GM20000 (cell line): ENCODE measurements at places on chromosomes 16 and 17.

GRCh38 chr17:8894673-8895578 is 27.5 kb upstream of the PIK3R6 start:
- DNase-seq: peak; percentile 81

DNA sequence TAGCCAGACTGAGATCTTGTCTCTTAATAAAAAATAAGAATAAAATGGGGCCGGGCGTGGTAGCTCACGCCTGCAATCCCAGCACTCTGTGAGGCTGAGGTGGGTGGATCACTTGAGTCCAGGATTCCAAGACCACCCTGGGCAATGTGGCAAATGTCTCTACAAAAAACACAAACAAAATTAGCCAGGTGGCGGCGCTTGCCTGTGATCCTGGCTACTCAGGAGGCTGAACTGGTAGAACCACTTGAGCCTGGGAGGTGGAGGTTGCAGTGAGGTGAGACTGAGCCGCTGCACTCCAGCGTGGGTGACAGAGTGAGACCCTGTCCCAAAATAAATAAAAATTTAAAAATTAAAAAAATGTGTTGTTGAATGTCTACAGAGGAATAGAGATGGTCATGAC is 2.9 kb upstream of the DEF8 start:
- no peak for DNase-seq

GRCh38 chr17:11852912-11853311 is 144.4 kb downstream of the ZNF18 start:
- no peak for DNase-seq

GRCh38 chr17:53119773-53120172 is 703.0 kb upstream of the KIF2B start:
- DNase-seq: no peak

DNA sequence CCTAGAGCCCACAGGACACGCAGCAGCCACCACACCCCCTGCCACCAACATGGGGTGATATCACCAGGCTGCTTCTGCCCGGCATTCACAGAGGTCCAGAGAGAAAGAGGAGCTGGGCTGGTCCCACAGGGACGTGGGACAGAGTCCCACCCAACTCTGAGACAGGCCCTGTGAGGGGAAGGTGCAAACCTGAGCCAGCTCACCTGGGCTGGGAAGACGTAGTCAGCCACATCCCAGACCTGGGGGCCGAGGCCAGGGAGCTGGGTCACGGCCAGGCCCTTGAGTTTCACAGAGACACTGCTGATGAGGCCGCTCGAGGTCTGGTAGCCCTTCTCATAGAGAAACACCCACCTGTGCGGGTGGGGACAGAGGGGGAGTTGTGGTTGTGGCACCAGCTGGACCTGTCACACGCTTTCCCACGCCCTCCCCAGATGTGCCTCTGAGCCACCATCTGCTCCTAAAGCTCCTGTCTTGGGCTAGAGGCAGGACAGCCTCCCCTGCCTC is 11.2 kb downstream of the P2RX1 start:
- no peak for DNase-seq

DNA sequence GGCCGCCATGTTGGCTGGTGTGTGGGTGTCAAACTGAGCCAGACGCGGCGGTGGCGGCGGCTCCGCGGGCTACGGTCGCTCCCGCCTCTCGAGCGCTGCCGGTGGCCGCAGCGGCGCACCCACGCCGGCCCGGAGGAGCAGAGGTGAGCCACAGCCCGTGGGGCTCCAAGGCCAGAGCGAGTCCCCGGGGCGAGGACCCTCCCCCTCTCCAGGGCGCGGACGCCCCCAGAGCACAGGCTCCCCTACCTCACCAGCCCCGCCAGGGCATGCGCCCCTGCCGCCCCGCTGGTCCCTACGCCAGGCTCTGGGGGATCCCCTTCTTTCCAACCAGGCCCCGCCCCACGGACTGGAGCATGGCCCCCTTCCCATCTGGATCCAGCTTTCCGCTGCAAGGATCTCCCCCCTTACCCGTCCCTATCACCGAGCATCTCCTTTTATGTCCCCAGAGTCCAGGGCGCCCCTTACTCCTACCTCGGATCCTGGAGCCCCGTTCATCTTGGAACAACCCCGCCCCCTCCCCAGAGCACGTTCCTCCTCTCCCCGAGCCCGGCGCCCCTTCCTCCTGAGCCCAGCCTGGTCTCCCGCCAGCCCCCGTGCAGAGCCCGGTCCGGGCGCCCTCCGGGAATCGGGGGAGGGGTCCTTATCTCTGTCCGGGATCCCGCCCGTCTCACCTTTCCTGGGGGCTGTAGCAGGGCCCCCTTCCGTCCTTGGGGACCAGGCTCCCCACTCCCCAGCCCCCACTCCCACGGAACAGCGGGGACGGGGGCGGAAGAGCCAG is 412 bp downstream of the EPN2 start:
- DNase-seq: peak; percentile 69

DNA sequence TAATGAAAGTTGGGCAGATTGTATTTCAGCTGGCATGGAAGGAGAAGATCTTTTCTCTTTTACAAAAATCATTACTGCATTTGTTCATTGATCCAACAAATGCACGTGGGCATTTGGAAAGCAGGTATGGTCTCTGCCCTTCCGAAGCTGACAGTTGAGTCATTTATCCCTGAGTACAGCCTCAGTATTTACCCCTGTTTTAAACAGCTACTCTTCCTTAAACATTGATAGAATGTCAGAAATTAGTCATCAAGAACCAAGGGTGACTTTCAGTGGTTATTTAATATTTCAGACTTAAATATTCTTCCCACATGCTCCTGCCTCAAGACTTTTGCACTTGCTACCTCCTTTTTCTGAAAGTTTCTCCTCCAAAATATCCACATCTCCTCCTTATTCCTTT is 226.7 kb upstream of the HSBP1 start:
- DNase-seq: peak; percentile 12

GRCh38 chr17:47694581-47695428 is 844 bp downstream of the TBKBP1 start:
- DNase-seq: peak; percentile 55

- no peak for DNase-seq
Measured at GRCh38 chr16:89378947-89379771, 111.2 kb downstream of the ANKRD11 start.

- no peak for DNase-seq
Measured at GRCh38 chr16:21610006-21610544, 10.7 kb downstream of the METTL9 start.

DNA sequence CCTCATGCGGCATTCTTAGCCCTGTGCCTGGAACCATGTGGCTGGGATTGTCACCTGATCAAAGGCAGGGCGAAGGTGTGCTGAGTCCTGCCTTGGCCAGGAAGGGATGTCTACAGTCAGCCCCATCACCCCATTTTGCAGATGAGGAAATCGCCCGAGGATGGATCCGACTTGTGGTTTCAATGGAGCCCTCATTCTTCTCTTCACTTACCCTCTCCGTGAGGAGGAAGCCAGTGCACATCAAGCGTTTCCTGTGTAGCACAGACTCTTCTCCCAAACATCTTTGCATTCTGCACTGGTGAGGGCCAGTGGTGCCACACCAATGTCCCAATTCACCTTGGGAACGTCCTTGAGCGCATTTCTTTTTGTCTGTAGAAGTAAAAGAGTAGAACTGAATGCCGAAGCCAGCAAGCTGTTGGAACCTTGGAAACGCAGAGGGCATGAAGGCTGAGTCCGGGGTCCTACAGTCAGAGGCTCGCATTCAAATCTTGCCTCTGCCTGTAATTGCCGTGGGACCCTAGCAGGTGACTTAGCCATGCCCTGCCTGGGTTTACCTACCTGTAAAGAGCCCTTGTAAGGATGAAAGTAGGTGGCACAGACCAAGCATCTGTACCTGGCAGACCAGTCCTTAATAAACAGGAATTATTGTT is 85.4 kb downstream of the IRF8 start:
- DNase-seq: no peak

- no peak for DNase-seq
Measured at GRCh38 chr16:3480901-3481695, 14.2 kb downstream of the C16orf90 start.

GRCh38 chr17:19672009-19672750 is 23.6 kb downstream of the ALDH3A2 start:
- no peak for DNase-seq

GRCh38 chr17:57484081-57484666 is 227.9 kb downstream of the MSI2 start:
- DNase-seq: no peak

- DNase-seq: no peak
Measured at GRCh38 chr17:20266806-20267458, 200.4 kb downstream of the LGALS9B start.

GRCh38 chr16:59411961-59412841 is 678.1 kb upstream of the GOT2 start:
- DNase-seq: no peak

- DNase-seq: no peak
Measured at GRCh38 chr16:85222155-85222863, 110.0 kb upstream of the CIBAR2 start.
